ENCODE measurements at places on chromosomes 5 and 9.
A peak's percentile ranks its signal among the peaks of the same experiment; 100 is the strongest.

DNA sequence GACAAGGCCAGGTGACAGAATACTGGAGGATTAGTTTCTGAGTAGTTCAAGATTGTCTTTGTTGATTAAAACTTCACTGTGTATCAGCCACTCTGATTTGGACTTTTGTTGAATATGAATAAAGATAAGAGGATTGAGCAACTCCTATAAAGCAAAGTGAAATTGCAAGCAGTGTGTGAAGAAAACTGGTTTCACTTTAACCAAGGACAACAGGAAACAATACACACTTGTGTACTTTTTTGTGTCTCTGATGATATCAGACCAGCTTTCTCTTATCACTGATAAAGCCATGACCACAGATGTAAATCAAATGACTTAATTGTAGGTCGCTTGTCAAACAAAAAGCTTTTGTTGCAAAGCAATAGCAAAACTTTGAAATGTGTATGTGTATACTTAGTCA, 268.6 kb downstream of the FER start:
- DNase-seq = no peak

- peak; percentile 93 for DNase-seq
These were observed at the start of gene EPB41L4B for GRCh38 chr9:109320742-109321448. EPB41L4B (minus strand) TSS chr9:109321059; CDS start chr9:109320446, 613 bp downstream.

GRCh38 chr5:120615967-120616645, 152.0 kb downstream of the PRR16 start:
- DNase-seq = no peak

DNA sequence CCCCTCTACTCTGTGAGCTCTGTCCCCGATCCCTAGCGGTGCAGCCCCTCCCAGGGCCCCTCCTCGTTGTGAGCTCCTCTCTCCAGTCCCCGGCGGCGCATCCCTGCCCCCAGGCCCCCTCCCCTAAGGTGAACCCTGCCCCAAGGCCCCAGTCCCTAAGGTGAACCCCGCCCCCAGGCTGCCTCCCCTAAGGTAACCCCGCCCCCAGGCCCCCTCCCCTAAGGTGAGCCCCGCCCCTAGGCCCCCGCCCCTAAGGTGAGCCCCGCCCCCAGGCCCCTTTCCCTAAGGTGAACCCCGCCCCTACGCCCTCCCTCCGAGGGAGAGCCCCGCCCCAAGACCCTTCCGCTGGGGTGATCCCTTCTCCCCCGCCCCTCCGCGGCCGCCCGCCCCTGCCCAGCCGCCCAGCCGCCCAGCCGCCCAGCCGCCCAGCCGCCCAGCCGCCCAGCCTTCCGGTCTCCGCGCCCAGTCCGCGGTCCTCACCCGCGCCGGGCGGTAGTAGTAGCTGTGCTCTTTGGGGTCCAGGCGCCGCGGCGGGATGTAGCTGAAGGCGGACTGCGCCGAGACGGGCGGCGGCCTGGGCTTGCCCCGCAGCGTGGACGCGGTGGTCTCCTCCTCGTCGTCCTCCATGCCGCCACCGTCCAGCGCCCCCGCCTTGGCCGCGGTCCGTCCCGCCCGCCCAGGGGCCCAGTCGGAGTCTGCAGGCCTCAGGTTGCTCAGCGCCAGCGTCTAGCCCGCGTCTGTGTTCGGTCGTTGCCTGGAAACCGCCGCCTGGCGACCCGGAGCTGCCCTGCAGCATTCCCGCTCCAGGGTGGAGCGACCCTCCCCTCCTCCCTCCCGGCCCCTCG, at the start of gene CFAP90:
Gene CFAP90, minus strand, starts transcription at position 739 of the 845 bp plus-strand sequence. Its CDS starts 112 bp downstream, at position 627.
- no peak for DNase-seq

DNA sequence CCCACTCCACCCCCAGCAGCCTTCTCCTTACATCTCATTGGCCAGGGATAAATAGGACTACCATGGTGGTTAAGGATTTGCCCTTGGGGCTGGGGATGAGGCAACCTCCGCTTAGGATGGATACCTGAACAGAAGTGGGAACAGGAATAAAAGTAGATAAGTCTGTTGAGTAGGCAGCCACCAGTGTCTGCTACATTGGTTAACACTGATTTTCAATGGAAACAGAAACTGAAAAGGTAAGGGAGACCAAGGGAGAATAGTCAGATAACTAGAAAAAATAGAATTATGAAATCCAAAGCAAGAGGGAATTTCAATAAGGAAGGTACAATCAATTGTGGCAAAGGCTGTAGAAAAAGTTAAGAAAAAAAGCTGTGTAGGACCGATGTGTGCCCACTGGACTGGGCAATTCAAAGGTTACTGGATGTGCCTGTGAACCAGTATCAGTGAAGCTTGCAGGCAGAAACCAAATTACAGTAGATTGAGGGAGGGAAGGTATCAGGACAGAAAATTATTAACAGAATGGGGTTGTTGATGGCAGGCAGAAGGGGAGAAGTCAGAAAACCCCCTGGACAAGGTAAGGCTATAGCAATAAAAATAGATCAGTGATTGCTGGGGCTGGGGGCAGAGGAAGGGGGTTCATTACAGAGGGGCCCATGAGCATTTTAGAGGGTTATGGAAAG, 48.7 kb downstream of the DNAJC21 start:
- no peak for DNase-seq

- DNase-seq = no peak
These were observed 23.6 kb upstream of the CDK5RAP2 start for GRCh38 chr9:120603591-120603990.

DNA sequence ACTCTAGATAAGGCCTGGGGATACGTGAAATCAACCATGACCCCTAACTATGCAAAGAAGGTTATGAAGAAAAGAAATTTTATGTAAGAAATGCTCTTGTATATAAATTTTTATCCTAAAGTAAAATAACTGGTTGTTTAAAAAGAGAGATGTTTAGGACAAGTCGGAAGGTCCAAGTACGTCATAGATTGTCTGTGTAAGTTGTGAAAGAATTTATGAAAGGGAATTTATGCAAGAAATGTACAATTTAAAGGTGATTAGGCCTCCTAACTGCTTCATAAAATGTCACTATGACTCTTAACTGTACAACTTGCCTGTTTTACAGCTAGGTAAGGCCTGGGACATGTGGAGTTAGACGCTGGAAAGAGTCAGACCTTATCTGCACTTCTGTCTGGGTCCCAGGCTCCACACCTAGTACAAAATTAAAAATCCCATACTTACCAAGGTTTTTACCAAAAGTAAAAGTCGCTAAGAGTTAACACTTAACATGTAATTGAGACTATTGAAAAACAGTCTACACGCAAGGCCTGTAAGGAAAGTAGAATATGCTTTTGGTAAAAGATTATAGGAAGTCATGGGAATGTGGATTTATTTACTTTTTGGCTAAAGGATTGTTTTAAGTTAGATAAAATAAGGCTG, 77.4 kb downstream of the KIAA0825 start:
- DNase-seq = no peak

DNA sequence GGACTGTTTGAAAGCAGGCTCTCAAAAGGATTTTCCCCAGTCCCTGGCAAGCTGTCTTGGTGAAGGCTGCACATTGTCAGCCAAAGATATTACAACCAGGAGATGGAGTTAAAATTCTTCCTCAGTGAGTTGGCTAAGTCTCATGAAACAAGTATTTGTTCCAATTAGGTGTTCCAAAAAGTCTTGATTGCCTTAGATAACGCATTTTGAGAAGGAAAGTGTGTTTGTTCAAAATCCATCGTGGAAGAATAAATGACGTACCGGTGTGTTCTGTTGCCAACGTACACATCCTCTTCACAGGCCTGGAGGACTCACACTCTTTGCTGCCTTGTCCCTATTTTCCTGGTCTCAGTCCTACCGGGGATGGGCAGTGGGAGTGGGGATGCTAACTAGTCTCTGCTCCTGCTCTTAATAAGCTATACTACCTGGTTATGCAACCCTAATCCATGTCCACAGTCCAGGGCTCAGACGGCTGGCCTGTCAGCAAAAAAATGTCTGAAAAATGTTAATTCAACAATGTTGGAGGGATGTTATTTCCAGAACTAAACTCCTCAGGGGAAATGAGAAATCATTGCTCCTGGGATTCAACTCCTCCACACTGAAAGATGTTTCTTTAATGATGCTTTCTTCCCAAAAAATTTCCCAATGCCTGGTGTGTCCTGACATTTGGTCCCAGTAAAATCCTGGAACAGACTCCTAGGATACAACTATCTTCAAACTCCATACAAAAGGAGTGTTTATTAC, 175.3 kb upstream of the KLF9 start:
- no peak for DNase-seq

DNA sequence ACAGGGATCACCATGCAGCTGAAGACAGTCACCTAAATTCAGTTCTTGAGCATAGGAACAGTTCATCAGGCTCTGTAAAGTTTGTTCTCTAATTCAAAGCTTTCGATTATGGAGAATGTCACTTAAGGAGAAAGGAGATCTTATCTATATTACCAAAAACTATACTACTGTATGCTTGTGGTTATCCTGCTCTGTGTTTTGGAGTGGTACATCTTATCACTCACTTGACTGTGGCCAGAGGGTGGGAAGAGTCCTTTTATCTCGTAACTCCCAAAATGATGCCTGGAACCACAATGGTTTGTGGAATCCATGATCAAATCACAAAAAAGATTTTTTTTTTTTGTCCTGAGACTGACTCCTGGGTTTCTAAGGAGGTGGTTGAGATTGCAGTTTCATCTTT, 230.7 kb downstream of the COMMD10 start:
- no peak for DNase-seq

DNA sequence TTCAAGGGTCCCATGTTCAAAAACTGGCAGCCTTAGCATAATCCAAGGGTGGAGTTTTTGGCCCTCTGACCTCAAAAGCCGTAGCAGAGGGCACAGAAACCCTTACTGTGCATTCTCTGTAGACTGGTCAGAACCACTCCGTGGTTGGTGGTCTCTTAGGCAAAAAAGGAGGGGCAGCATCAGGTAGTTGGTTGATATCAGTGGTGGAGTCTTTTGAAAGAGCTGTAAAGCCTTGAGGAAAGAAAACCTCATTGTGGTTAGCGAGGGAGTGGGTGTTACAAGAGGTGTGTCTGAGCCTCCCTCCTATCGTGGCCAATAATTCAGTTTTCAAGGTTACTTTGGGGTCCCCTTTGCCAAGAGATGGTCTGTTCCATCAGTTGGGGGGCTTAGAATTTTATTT, 40.9 kb downstream of the ARHGEF28 start:
- no peak for DNase-seq

- no peak for DNase-seq
These were observed 90.7 kb downstream of the LPAR1 start for GRCh38 chr9:110947491-110948044.
